ENCODE measurements at places on chromosomes 5 and 9.

DNA sequence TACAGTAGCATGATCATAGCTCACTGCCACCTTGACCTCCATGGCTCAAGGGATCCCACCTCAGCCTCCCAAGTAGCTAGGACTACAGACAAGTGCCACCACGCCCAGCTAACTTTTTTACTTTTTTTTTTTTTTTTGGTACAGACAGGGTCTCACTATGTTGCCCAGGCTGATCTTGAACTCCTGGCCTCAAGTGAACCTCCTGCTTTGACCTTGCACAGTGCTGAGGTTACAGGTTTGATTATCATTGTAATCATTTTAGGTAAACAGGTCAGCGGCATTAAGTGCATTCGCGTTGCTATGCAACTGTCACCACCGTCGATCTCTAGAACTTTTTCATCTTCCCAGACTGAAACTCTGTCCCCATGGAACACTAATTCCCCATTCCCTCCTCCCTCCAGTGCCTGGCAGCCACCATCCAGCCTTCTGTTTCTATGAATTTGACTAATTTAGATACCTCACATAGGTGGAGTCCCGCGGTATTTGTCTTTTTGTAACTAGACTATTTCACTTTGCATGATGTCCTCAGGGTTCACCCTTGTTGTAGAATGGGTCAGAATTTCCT lies 5.8 kb upstream of the CARD19 start:
- DNase-seq, result peak; percentile 26

- DNase-seq, result peak; percentile 89
These were observed 124.4 kb downstream of the C9orf50 start for GRCh38 chr9:129496473-129497004.

GRCh38 chr5:6723122-6723815 lies 10.0 kb downstream of the TENT4A start:
- DNase-seq, result no peak

DNA sequence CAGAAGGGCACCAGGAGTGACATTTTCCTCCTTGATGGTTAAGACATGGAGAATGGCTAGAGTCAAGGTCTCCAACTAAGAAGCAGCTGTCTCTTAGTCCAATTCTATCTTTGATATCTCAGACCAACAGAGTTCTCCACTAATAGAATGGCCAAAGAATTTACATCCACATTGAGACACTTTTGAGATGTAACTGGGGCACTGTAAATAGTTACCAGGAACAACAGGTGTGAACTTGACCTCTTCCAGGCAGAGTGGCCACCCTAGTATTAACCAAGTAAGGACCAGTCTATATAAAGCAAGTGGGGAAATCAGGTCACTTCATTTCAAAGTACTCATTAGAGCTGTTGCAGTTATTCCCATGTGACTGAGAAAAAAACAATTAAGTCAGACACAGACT lies 159.7 kb upstream of the RAD23B start:
- DNase-seq, result no peak

- no peak for DNase-seq
These were observed 672.9 kb downstream of the NR2F1-AS1 start for GRCh38 chr5:92907938-92908606.

DNA sequence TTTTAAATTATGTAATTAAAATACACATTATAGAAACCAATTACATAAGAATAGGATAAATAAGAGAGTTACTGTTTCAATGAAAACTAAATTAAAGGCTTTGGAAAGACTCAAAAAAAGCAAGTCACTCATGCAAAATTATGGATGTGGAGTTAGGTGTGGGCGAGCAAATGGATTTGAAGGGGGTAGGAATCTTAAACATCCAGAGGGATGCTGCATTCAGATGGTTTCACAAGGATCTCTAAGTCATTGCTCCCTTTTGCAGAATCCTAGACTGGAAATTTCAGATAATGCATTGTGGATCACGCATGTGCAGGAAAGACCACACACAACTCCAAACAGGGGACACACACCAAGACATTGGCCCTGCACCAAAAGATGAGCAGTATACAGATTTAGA lies 57.5 kb downstream of the DRD1 start:
- no peak for DNase-seq

- no peak for DNase-seq
These were observed 135.8 kb downstream of the TLE4 start for GRCh38 chr9:79707589-79707988.

DNA sequence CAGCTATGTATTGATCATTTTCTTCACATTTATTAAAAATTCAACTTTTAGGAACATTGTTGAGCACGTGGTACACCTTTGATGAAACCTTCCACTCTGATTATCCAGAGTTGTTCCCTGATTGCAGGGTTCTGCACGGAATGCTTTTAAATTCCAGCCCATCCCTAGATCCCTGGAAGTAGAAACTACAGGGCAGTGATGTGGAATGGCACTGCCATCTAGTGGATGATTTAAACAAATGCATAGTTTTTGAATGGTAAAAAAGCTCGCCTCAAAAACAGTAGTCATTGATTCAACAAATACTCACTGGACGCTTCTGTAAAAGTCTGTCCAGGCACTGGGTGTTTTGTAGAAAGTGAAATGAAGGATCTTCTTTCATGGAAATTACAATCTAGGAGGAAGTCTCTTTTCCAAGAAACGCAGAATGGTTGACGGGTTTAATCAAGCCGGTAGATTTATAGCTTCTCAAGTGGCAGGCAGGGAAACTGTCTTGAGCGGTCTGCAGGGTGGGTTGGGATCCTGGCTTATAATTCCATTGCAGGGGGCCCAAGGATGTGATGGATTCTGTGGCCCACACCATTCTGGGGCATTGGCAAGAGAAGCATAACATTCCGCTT lies 118.4 kb downstream of the ARHGAP26 start:
- DNase-seq, result no peak

GRCh38 chr9:124453586-124454191 lies 3.4 kb downstream of the ADGRD2 start:
- DNase-seq, result peak; percentile 39

DNA sequence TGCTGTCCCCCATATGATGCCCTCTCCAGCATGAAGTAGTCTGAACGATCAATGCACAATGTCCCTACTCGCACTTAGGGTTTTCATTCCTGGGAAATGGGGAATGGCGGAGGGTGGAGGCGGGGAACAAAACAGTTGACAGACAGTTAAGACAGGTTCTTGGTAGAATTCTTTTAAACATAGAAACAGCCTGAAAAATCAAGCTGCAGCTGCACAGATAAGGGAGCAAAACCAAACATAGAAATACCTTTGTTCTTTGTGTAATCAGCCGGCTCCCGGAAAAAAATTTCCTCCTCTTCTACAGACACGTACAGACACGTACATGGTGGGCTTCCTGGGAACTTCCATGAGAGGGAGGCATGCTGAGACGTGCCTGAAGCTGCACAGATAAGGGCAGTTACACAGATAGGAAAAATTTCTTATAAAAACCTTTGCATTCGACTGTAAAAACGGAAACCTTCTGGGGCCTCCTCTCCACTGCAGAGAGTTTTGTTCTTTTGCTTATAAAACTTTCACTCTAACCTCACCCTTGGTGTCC lies 662.4 kb upstream of the PTPRD start:
- DNase-seq, result no peak

DNA sequence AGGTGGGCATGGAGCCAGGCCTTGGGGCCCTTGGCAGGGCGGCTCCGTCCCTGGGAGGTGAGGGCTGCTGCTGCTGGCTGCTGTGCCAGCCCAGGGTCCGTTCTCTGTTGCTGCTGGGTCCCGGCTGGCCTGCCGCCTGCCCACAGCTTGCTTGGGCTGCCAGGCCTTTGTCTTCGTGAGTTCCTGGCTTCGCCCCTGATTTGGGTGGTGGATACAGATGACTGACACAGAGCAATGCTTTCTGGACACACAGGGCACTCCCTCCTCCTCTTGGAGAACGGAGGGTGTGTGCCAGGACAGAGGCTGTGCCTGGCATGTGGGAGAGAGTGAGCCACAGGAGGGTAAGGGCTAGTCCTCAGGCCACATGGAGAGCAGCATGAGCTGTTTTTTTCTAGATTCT lies 166.1 kb downstream of the MACROH2A1 start:
- DNase-seq, result no peak

DNA sequence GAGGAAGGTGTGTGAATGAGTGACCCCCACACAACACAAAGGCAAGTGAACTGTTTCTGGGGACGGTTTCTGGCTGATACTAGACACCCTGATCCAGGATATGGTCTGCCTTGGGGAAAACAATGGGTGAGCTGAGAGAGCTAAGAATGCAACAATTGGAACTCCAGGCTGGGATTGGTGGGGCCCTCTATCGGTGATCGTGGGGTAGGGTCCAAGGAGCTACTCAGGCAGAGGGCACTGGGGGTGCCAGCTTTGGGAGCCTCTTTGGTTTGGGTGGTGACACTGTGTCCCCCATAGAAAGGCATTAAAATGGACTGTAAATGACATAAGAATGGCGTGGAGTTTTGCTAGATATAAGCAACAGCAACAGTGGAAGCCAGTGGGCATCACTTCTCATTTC lies 439.1 kb downstream of the DMAC1 start:
- DNase-seq, result no peak

DNA sequence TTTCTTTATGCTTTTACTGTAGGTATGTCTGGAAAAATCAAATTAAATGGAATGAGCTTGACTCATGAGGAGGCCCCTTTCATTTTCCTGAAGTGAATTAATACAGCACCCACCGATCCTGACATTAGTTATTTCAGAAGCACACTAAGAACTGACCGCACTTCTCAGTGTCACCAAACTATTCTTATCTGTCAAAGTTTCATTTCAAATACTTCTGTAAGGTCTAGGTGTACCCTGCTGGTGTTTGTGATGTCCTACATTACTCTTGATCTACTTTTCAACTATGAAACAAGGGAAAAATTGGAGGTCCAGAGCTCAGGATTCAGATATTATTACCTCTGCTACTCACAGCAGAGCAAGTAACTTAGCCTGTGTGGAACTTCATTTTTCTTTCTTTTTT lies 1.8 kb upstream of the TEK start:
- no peak for DNase-seq

DNA sequence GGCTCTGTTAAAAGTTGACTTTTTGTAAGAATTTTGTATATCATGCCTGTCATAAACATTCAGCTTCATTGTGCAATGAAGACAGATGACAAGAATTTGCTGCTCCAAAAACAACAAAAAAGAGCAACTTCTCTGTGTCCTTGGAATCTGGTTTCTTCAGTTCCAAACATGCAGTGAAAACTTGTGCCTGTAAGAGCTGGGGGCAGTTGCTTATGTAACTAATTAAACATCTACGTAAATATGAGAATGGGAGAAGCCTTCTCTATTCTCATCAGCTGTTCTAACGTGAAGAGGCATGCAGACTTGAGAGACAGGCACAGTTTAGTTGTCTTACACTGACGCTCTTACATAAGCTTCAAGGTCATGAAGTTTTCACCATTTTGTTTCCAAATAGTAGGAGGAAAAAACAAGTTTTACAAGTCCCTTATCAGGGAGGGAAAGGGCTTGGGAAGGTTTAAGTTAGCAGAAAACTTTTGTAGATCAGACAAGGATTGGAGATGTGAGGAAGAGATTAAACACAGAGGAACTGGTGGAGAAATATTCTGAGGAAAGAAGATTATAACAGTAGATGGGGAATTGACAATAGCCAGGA lies 170.4 kb downstream of the RFK start:
- no peak for DNase-seq

GRCh38 chr5:139700711-139701055 lies 52.5 kb downstream of the CXXC5 start:
- DNase-seq, result no peak

GRCh38 chr9:69272212-69272611 lies 52.8 kb upstream of the ENTREP1 start:
- DNase-seq, result no peak

- peak; percentile 78 for DNase-seq
These were observed 14.2 kb upstream of the RALGDS start for GRCh38 chr9:133135146-133135745.

- DNase-seq, result no peak
These were observed 17.9 kb downstream of the NDST1 start for GRCh38 chr5:150525781-150526180.

DNA sequence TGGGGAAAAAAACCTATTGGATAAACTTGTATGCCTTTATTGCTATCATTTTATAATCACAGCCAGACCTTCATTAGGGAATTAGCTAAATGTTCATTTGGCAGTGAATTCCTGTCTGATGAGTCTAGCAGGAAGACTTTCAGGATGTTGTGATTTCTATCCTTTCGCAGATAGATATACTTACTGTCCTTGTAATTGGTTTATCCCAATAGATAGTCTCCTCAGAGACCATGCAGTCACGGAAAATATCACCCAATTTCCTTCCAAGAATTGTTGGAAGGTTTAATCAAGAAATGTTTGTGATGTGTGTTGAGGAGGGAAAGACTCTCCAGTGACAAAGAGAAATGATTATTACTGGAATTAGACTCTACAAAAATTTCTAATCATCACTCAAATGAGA lies 1937.9 kb upstream of the WWC1 start:
- no peak for DNase-seq

DNA sequence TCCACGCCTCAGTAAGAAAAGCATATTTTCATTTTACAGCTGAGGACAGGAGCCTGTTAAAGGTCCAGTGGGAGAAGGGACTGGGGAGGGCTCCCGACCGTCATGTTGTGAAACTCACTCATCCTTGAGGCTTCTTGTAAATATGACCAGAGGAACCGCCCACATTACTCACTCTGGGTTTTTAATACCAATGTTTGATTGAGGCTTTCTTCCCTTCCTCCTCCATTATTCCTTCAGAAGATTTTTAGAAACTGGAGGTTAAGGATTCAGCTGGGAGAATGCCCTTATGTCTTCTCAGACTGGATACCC lies 61.4 kb upstream of the GLRX start:
- DNase-seq, result no peak
